ENCODE measurements at places on chromosomes 4 and X.
A peak's percentile ranks its signal among the peaks of the same experiment; 100 is the strongest.

GRCh38 chr4:108919226-108919893 is 156.5 kb upstream of the ETNPPL start:
- no peak for DNase-seq

DNA sequence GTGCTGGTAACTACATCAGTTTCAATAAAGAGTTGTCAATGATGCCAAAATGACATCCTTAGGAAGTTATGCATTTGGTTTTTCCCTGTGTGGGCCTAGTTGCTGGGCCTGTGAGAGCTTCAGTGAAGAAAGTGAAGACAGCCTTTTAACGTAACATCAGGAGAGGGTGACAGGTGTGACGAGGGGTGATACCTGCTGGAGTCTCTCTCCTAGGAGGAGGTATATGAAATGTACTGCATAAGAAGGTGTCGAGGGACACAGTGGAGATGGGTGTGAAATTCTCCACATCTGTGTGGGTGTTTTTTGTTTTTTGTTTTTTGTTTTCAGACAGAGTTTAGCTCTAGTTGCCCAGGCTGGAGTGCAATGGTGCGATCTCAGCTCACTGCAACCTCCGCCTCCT is 49.2 kb downstream of the EVC start:
- DNase-seq: no peak

GRCh38 chr4:102871772-102872171 is 3.0 kb downstream of the CISD2 start:
- DNase-seq: no peak

DNA sequence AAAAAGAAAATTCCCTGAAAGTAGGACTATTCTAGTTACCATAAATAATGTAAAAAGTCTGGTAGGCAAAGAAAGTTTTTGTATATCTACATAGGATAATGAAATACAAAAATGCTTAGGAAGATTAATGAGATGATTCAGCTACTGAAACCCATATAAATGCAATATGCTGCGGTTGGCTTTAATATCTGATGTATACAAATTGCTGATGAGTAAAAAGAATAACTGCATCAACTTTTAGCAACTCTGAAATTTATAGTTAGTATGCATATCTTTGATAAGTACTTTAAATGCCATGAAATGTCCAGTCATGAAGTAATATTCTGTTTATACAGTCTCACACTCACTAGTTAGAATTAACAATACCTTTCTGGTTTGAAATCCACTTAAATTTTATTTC is 404.8 kb downstream of the TLL1 start:
- no peak for DNase-seq

- DNase-seq: no peak
These were observed 248.6 kb upstream of the JADE1 start for GRCh38 chr4:128560754-128561495.

GRCh38 chr4:15100994-15101695 is 98.9 kb downstream of the CPEB2 start:
- peak; percentile 28 for DNase-seq

GRCh38 chr4:10647846-10648245 is 36.7 kb downstream of the CLNK start:
- DNase-seq: no peak

DNA sequence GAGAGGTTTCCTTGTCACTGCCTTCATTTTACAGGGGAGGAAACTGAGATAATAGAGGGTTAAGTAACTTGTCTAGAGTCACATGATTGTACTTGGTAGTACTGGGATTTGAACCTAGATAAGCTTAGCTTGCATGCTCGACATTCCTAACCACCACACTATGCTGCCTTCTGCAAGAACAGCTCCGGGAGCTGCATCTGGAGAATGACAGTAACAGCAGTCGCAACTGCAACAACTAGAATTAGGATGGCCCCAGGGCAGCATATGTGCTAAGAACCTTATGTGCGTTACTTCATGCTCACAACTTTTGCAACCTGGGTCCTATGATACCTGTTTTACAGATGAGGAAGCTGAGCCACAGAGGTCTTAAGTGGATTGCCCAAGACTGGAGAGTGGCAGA is 89.5 kb upstream of the LCORL start:
- DNase-seq: no peak

Data from AG10803 (cell line).